Osteoblast (primary cell): ENCODE measurements at places on chromosomes 7 and 10. TPM values are rescaled to one million over a fixed set of nuclear protein-coding genes. Genes with fewer than 3 reads are reported as not detected.

Gene PDZD7
- 0.72 and 1.2 TPM in 2 replicates for total RNA-seq

DNA sequence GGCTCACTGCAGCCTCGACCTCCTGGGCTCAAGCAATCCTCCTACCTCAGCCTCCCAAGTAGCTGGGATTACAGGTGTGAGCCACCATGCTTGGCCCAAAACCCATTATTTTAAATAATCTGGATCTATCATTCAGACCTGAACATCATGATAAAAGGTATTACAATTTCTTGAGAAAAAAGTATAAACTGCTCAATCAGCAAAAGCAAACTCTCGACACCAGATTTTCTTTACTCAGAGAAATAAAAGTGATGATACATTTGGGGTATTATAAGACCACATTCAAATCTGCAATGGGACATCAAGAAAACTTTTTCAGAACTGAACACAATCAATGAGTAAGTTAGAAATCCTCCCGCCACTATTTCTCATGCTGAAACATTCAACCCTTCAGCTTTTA lies 41.2 kb downstream of the JMJD1C start:
- DNase-seq = no peak

Gene ETV1
- total RNA-seq = 15.9 and 22.4 TPM in 2 replicates

Gene TMEM140
- total RNA-seq = 13.8 and 14.1 TPM in 2 replicates

Gene ADRA2A
- total RNA-seq = 0.29 and 0.72 TPM in 2 replicates

DNA sequence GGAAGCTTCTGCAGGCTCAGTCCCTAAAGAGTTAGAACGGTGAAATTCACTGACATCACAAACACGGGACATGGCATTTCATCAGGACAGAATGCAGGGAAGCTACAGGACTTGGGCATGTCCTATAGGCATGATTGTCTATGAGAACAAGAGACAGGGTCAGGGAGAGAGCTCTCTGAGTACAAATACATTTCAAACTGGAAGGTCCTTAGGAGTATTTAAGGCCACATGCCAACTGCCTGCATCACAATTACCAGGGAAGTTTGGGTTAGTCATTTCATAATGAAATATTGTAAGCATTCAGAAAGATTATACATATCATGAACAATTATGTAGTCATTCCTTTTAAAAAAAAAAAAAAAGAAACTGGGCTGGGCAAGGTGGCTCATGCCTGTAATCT lies 71.3 kb downstream of the CREB3L2 start:
- DNase-seq = peak; percentile 67

- no peak for DNase-seq
Observed at GRCh38 chr7:23918856-23919255, 208.8 kb downstream of the STK31 start.

DNA sequence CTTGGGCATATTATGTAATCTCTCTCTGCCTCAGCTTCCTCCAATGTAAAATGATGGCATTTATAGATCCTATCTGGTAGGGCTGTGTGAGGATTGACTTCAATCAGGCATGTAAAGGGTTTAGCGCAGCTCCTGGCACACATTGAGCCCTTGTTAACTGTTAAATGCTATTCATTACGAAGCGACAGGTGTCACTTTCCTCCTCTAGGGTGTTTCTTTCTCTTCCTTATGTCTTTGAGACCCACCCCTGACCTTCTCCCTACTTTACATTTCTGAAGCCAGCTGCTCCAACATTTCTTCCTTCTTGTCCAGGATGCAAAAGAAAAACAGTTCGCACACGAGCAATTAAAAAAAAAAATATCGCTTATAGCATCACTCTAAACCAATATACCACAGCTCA lies 5.7 kb upstream of the R3HCC1L start:
- no peak for DNase-seq
